IMR-90 (cell line): ENCODE measurements at places on chromosomes 4 and X. TPM values are rescaled to one million over a fixed set of nuclear protein-coding genes. Genes with fewer than 3 reads are reported as not detected.

Gene PLXNB3
- total RNA-seq: 0.36 and 1.7 TPM in 2 replicates

Gene AWAT2
- under 0.01 TPM in 1 of 2 replicates, not detected in the other for total RNA-seq

Gene MUC7
- not detected in 2 replicates for total RNA-seq

DNA sequence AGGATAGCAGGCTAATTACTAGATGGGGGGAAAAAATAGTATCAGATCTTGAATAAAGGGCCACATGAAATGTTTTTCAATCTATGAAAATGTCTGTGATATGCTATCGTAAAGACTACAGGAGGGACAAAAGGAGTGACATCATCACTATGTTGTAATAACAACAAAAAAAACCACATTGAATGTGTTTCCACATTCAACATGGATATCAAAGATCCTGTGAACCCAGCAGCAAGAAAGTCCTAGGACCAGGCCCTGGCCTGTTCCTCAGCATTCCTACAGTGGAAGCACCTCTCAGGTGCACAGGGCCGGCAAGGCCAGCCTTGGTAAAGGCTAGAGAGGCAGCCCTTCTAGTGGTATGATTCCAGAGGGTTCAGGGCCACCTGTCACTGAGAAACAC lies 118.3 kb downstream of the RELL1 start:
- peak; percentile 13 for DNase-seq

DNA sequence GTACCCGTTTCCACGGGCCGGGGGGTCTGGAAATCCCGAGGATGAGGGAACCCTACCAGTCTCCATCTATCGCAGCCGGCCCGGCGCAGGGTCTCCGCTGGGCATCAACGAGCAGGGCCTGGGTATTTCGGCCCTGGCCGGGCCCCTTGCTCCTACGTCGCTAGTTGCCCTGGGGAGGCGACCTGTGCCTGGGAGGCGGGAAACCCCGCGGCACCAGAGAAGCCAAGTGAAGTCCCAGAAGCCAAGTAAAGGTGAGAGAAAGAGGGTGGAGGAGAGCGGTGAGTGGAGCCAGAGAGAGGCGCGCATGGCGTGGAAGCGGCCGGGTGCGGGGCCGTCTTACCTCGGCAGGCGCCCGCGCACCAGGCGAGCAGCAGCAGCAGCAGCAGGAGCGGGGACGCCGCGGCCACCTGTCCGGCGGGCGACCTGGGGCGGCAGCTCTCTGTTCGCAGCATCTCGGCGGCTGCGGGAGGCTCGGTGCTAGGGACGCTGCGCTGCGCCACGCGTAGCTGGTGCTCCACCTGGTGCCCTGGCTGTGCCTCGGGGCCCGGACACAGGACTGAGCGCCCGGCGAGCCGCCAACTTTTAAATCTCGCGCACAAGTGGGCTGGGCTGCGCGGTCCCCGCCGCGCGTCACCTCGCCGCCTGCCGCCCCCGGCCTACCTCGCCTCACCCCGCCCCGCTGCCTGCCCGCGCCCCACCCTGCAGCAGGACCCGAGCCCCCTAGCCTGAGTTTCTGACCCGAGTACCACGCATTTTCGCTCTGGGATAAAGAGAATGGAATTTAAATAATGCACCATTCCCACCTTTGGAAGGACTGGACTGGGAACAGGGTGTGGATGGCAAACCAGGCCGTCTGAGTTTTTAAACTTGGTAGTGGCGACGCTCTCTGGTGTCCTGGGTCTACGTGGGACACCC lies at the start of gene NMU:
NMU (minus strand) TSS at position 558 of the 915 bp plus-strand sequence; CDS start at position 452, 106 bp downstream.
- DNase-seq: no peak

DNA sequence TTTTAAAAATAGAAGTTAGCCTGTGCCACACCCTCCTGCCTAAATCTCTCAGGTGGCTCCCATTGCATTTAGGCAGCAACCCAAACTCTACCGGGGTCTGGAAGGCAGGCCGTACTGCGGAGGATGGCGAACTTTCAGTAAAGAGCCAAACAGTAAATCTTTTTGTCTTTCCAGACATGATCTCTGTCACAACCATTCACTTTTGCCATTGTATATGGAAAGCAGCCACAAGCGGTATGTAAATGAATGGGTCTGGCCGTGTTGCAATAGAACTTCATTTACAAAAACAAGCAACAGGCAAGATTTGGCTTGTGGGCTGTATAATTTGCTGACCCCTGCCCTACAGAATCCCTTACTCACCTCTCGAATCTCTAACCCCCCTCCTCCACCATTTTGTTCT lies 3.3 kb downstream of the RADX start:
- no peak for DNase-seq

DNA sequence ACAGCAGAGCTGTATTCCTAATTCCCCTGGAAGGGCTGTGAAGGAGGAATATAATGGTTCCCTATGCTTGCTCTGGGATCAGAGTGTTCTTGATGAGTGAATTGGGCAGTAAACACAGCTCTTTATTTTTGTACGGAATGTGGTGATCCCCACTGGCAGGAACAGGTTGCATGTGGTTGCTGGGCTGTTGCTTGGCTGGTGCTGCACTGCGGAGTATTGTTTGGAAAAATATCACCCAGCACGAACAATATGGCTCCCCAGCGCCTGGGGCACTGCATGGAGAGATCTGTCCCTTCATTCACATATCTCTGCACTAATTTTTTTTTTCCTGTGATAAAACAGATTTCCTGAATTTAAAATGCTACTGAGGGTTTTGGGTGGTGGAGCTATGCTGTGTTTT lies 119.7 kb downstream of the MGST2 start:
- no peak for DNase-seq

GRCh38 chr4:164023214-164023613 lies 528.7 kb downstream of the TMA16 start:
- no peak for DNase-seq

GRCh38 chr4:169628579-169628978 lies 8.2 kb downstream of the CLCN3 start:
- no peak for DNase-seq

GRCh38 chrX:67288156-67288555 lies 255.7 kb upstream of the AR start:
- no peak for DNase-seq

GRCh38 chr4:110682311-110682710 lies 59.4 kb upstream of the PITX2 start:
- DNase-seq: no peak

Gene SGMS2
- 37.5 and 57.5 TPM in 2 replicates for total RNA-seq

- DNase-seq: no peak
Observed at GRCh38 chrX:861340-861890, 230.8 kb downstream of the SHOX start.

GRCh38 chr4:120753854-120754253 lies 168.7 kb downstream of the PRDM5 start:
- no peak for DNase-seq

DNA sequence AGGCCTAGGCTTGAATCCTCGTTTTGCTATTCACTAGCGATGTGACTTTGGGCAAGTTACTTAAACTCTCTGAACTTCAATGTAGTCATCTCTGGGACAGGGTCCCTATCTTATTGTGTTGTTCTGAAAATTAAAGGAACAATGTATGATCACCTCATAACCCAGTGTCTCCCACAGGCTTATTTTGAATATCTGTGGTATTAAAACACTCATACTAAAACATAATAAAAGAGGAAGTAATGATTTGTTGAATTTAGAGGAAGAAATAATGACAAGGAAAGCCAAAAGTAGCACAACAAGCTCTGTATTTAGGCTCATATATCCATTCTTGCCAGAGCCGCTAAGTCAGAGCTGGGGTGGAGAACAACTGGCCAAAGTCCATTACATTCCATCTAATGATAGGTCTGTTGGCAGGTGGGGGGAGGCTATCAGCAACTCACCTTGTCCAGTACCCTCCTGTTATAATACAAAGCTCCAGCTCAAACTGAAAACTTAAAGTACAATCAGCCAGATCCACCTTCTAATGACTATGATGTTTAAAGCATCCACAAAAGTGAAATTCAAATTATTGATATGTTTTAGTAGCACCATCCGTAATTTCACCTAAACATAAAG lies 64.5 kb upstream of the LSM6 start:
- DNase-seq: no peak

GRCh38 chrX:135985973-135986310 lies 707 bp downstream of the SLC9A6 start:
- DNase-seq: no peak

- DNase-seq: no peak
Observed at GRCh38 chr4:183541752-183542040, 36.8 kb downstream of the ING2 start.

GRCh38 chr4:110211007-110211769 lies 12.8 kb upstream of the ELOVL6 start:
- peak; percentile 63 for DNase-seq

Gene PYURF
- 43.4 and 61.7 TPM in 2 replicates for total RNA-seq

DNA sequence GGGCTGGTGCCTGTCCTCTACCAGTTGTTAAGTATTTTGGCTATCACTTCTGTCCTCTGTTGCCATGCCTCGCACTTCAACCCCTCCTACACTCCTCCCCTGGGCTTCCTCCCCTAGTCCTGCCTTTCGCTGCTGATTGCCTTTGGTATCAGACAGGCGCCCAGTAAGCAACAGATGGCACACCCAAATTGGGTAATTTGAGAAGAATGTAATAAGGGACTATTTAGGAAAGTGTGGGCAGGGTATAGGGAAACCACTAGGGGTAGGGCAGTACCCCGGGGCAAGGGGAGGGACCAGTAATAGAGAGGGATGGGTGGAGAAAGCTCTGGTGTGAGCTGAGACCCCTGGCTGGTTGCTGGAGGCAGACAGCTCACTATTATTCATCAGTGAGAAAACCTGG lies 172.7 kb upstream of the USP9X start:
- no peak for DNase-seq

GRCh38 chr4:29756966-29757365 lies 963.2 kb upstream of the PCDH7 start:
- no peak for DNase-seq

- DNase-seq: no peak
Observed at GRCh38 chr4:78734441-78735162, 41.5 kb upstream of the BMP2K start.

Gene ASMT
- total RNA-seq: not detected in 2 replicates

- no peak for DNase-seq
Observed at GRCh38 chr4:1293531-1293941, 3.8 kb downstream of the MAEA start.

DNA sequence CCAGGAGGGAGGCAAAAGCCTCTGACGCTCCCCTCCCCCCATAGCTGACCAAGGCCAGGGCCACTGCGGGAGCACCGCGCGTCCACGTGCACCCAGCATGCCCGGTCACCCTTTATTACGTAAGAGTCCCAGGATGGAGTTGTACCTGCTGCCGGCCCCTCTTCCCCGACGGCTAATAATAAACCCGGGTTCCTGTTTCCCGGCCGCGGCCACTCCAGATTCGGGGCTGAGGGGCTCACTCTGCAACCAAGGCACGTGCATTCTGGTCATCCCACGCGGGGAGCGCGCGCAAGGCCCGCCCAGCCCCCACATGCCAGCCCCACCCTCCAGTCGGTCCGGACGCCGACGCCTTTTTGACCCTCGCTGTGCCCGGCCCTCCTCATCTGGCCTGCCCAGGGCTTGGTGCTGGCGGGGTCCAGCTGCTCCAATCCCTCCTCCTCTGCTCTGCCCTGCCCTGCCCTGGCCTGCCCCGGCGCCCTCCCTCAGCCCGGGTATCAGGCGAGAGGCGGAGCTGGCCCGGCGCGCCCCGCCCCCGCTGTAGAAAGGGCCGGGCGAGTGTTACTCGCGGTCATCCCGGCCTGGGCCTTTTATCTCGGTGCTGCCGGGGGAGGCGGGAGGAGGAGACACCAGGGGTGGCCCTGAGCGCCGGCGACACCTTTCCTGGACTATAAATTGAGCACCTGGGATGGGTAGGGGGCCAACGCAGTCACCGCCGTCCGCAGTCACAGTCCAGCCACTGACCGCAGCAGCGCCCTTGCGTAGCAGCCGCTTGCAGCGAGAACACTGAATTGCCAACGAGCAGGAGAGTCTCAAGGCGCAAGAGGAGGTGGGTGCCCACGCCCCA lies 2.6 kb downstream of the MID1IP1 start:
- peak; percentile 34 for DNase-seq

DNA sequence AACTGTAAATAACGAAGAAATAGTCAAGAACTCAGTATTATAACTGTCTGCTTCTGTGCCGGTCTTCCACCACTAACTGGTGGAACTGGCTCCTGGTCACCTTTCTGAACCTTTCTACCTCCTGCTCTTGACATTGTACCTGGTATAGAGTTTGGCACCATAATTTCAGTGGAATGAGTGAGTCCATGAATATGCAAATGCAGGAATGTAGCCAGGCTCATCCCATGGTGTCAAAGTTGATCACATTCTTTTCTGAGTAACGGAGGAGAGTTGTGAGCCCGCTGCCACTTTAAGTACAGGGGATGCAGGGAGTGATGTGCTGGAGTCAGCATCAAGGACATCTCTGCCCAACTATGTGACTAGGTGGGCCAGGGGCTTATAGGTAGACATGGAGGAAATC lies 207.9 kb upstream of the HS3ST1 start:
- no peak for DNase-seq

DNA sequence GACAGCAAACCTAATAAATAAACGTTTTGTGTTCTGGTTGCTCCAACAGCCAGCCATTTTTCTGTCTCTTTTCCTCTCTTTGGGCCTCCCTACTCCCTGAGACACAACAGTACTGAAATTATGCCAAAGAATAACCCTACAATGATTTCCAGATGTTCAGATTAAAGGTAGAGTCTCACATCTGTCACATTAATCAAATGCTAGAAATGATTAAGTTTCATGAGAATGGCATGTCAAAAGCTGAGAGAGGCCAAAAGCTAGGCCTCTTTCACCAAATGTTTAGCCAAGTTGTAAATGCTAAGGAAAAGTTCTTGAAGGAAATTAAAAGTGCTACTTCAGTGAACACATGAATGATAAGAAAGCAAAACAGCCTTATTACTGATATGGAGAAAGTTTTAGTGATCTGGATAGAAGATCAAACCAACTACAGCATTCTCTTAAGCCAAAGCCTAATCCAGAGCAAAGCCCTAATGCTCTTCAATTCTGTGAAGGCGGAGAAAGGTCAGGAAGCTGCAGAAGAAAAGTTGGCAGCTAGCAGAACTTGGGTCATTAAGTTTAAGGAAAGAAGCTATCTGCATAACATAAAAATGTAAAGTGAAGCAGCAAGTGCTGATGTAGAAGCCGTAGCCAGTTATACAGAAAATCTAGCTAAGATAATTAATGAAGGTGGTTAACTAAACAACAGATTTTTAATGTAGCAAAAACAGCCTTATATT lies 182.1 kb upstream of the NUDT6 start:
- DNase-seq: peak; percentile 6

DNA sequence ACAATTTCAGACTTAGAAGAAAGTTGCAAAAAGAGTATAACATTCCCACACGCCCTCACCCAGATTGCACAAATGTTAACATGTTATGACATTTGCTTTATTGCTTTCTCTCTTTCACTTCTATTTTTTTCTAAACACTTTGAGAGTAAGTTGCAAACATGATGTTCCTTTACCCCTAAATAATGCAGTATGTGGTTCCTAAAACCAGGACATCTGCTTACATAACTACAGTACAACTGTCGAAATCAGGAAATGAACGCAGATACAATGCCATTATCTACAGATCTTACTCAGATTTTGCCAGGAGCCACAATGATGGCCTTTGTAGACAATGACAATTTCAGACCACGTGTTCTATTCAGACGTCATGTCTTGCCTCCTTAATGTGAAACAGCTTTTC lies 22.4 kb downstream of the SH3TC1 start:
- DNase-seq: peak; percentile 10

- DNase-seq: no peak
Observed at GRCh38 chrX:143663755-143664154, 27.9 kb upstream of the SLITRK4 start.

Gene WNK3
- 1.4 TPM in 2 replicates for total RNA-seq

Gene RHOXF2
- not detected in 2 replicates for total RNA-seq

Gene IL13RA2
- under 0.01 and 0.28 TPM in 2 replicates for total RNA-seq
